Cortex of kidney (tissue), 1 donor: ENCODE measurements at places on chromosomes 4 and X.

DNA sequence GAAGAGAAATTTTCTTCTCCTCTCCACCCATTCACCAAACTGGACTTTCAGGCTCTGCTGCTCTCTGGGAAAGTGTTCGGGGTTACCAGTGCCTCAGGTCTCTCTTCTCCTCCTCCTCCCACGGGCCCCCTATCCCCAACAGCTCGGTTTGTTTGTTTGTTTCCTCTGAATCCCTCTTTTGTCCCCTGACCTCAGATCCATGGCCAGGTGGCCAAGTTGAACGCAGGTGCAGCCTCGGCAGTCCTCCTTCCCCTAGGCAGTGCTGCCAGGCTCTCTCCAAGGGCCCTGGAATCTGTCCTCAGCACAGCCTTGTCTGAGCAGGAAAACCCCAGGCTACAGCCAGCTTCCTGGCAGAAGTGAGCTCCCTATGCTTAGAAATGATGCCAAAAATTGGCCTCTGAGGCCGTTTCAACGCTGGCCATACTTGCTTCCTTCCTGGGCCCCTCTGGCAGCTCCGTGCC lies 60.0 kb downstream of the FHDC1 start:
- DNase-seq = no peak

DNA sequence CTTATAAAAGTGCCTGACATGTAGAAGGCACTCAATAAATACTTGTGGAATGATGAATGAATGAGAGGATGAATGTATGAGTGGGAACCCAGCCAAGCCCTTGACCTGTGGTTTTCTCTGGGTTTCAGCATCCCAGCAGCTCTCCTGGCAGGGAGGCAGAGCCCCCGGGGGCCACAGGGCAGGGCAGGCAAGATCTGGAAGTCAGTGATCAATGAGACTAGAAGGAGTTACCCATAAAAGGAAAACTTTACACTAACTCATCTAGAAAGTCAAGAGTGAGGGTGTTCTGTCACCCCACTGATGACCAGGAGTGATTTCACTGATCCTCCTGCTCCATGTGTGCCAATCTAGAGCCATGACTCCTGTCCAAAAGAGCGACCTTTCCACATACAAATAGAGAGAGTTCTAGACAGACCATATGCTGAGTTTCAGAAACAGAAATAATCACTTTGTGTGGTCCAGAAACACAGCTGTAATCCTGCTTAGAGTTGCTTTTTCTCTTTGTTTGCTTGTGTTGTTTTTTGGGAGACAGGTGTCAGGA lies 37.4 kb downstream of the MGARP start:
- no peak for DNase-seq

GRCh38 chrX:28225513-28225912 lies 244.3 kb upstream of the DCAF8L1 start:
- no peak for DNase-seq

DNA sequence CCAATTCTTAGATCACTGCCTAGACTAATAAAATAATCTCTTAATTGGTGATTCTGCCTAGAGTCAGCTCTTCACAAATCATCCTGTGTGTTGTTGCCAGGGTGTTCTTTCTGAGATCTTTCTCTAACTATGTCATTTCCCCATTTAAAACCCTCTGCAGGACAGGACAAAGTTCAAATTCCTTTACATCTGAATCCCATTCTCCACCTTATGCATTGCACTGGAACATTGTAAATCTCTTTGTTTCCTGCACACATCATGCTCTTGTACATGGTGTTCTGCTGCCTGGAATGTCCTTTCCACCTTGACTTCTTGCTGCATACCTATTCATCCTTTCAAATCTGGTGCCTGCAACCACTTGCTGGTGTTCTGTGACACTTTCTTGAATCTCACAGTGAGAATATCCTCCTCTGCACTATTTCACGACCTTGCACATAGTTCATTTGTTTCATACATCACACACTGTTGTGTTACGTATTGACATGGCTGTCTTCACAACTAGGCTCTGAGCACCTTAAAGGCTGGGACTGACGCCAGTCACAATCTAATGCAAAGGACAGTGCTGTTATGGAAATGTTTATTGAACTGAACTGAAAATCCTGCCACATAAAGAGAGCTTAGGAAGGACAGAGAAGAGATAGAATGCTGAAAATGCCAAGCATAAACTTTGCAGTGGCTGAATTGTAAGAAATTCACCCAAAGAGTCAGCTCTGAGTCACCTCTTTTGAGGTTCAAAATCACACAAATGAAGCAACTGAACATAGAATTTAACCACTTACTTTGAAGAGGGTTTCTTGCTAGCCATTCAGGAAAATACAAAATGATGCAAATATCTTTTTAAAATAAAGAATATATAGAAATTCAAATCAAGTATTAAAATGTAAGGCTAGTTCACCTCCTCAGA lies 26.4 kb upstream of the SMIM14 start:
- DNase-seq = no peak

DNA sequence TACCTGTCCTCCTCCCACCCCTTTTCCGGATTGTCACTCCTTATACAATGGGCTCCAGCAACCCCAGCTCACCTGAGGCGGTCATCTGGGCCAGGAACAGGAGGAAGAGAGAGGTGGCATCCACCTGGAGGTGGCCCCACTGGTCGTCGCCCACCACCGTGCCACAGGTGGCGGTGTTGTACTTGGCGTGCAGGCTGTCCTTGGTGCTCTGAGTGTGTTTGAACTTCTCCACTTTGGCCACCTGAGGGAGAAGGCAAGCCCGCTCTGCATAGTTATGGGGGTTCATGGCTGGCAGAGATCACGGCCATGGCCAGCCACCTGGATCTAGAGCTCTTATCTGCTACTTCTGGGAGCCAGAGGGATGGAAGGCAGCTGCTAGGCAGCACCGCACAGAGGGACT lies 32.9 kb downstream of the PHKA2 start:
- no peak for DNase-seq

DNA sequence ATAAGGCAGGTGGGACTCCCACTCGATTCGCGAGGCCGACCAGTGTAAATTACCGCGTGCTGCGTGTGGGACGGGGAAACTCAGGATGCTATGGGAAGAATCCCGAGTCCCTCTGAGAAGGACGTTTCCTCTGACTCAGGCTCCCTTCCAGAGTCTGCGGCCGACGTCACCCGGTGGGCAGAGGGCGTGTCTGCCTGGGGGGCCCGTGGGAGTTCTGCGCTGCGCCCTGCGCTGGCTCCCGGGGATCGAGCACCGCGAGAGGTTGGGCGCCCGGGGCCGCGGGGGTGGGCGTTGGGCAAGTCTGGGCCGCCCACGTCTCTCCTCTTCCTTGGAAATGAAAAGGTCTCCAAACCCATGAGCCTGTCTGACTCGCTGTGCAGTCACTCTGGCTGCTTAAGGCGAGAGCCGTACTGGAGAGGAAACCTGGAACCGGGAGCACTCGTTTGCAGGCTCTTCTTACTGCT lies 568 bp downstream of the NIPAL1 start:
- no peak for DNase-seq

- DNase-seq = no peak
Measured at GRCh38 chrX:30597216-30598012, 19.8 kb upstream of the TASL start.

GRCh38 chr4:74038086-74038424 lies 434 bp downstream of the CXCL3 start:
- DNase-seq = no peak

GRCh38 chrX:6558979-6559378 lies 24.1 kb upstream of the VCX3A start:
- no peak for DNase-seq

GRCh38 chrX:8139716-8140115 lies 31.4 kb downstream of the VCX2 start:
- no peak for DNase-seq

- no peak for DNase-seq
Measured at GRCh38 chrX:20952180-20952579, 422.0 kb upstream of the CNKSR2 start.

DNA sequence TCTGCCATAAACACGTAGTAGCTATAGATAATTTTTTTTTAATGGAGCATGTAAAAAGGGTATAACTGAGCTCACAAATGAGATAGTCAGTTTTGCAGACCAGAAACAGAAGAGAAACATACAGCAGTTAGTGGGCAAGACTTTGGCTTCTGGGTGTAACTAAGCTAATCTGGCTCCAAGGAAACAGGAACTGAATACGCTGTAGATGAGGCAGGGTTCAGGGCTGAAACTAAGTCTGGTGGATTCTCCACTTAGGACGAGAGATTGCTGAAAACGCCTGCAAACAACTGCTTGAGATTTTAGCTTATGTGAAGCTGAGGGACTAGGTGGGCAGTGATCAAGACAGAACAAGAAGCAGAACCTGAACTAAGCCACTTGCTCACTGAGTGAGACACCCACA lies 91.7 kb downstream of the SMIM20 start:
- no peak for DNase-seq

DNA sequence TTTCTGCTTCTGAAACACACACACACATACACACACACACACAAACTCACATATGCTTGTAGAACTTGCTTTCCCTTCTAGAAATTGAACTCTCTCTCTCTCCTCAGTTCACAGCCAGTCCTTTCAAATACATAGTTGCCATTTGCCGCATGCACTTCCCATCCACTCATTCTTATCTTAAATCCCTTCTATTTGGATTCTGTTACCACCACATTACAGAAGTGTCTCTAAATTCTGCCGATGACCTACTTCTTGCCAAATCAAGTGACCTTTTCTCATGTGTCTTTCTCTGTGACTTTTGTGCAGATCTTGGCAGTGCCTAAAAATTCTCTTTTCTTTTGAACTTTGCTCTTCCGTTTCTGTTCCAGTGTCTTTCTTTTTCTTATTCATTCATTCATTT lies 7.5 kb upstream of the MYOZ2 start:
- no peak for DNase-seq

- no peak for DNase-seq
Measured at GRCh38 chr4:129335818-129336217, 239.9 kb downstream of the C4orf33 start.

DNA sequence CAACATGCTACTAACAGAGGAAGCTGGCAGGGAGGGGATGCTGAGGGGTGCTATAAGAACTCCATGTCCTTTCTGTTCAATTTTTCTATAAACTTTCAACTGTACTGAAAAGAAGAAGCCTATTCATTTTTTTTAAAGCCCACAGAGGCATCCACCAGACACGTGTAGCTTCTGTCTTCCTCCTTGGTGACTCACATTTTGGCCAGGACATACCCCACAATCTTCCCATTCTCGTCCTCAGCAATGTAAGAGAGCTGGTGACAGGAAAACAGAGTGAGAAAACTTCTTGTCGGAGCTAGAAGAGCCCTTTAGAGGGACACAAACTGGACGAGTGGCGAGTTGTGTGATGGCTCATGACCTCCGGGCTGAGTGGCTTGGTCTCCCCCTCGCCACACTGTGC lies 1.1 kb downstream of the NAA10 start:
- DNase-seq = no peak

DNA sequence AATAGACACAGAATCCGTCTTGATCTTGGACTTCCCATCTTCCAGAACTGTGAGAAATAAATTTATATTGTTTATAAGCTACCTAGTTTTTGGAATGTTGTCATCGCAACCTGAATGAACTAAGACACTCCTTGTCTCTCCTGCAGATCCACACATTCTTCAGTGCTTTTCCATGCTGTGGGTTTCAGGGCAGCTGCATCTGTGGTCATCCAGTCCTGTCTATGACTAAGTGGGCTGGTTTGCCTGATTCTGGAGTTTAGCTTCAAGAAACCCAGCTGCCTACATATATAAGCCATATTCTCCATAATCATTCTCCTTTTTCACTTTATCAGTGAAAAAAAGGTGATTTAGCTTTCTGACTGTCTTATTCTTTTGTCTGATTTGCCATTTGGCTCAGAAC lies 170.3 kb upstream of the KIT start:
- no peak for DNase-seq

- no peak for DNase-seq
Measured at GRCh38 chr4:2417226-2417764, 1.1 kb downstream of the ZFYVE28 start.

GRCh38 chrX:135009057-135009610 lies 13.2 kb downstream of the RTL8B start:
- DNase-seq = no peak

DNA sequence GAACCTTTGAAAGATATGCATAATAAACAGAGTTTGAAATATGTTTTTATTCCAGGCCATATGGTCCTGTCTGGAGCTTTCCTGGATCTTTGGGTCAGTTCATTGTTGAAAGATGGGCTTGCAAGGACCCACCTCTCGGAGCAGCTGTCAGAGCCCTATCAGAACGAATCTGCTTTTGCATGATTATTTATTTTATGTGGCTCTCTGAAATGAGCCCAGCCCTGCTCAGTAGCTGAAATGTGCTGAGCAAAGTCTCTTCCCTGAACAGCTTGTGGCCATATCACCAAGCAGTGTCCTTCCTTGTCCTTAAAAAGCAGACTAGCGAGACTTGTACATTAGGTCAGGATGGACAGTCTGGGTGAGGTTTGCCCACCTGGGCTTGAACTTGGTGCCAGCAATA lies 110.8 kb downstream of the GBA3 start:
- no peak for DNase-seq

DNA sequence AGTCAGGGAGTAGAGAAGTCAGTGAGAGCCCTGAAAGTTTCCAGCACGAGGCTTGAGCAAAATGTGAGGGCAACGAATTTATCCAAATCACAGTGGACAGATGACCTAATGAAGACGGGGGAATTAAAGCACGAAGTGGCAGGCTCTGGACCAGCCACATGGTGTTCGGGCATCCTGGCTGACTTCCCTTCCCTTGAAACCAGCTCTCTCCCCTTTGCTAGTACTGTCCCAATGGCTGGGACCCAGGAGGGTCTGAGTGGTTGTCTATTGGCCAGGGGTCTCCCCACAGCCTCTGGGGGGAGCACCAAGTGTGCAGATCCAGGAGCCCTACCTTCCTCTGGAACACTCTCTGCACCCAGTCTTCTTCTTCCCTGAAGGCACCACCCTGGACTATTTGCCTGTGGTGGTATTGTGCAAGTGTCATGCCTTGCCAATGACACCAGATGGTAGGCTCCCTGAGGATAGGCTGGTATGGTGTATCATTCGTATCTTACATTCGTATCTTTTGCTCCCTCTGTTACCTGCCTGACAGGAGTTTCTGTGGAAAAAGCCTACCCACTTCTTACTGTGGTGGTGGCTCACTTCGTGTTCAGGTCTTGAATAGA lies 2.1 kb downstream of the APLN start:
- DNase-seq = no peak

GRCh38 chrX:10728806-10729389 lies 108.5 kb upstream of the MID1 start:
- no peak for DNase-seq

GRCh38 chrX:15549189-15550012 lies 48.8 kb downstream of the BMX start:
- no peak for DNase-seq

GRCh38 chrX:46561824-46562657 lies 11.5 kb upstream of the CHST7 start:
- DNase-seq = no peak

- no peak for DNase-seq
Measured at GRCh38 chrX:13495232-13495631, 74.2 kb upstream of the EGFL6 start.

GRCh38 chr4:66797608-66798007 lies 747.7 kb downstream of the CENPC start:
- no peak for DNase-seq

GRCh38 chr4:3307486-3307885 lies 14.7 kb downstream of the RGS12 start:
- DNase-seq = no peak
